ENCODE measurements at places on chromosomes 7 and 10.

DNA sequence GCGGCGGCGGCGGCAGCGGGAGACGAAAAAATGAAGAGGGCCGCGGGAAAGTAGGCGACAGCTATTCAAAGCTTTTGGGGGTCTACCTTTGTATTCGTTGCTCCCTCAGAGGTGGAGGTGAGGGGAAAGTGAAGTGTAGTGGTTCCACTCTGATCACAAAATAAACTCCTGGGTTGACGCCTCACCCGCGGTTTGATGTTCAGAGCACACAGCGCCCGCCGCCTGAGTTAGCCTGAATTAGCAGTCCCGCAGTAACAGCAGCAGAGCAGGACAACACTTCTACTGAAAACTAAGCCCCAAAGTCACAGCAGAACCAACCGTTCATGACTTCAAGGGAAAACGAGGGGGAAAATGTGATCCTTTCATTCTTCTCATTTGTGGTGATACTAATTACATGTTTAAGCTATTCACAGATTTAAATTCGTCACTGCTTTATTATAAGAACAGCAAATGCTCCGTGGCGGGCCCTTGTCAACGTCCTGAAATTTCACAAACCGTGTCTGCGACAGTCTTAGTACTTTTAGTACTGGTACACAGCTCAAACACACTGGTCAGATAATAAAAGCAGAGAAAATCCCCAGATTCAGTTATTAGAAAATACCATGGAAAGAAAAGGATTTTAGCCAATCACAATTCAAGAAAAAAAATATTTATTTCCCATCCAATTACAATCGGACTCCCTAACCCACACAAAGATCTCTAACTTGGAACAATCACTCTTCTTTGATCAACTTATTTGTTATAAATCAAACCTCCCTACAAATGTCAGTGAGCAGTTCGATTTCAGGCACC is 563 bp upstream of the JMJD1C start:
- DNase-seq = peak; percentile 10

GRCh38 chr10:76621886-76622620 is 1015.6 kb downstream of the KCNMA1 start:
- no peak for DNase-seq

GRCh38 chr7:39892361-39892760 is 57.7 kb upstream of the CDK13 start:
- no peak for DNase-seq

- DNase-seq = no peak
Observed at GRCh38 chr10:115711306-115711705, 561.7 kb downstream of the GFRA1 start.

GRCh38 chr7:41760293-41760692 is 57.4 kb upstream of the INHBA start:
- no peak for DNase-seq

- no peak for DNase-seq
Observed at GRCh38 chr10:102455893-102456471, 4.6 kb upstream of the C10orf95 start.

GRCh38 chr10:125995726-125996304 is 99.5 kb downstream of the FANK1 start:
- DNase-seq = no peak

- no peak for DNase-seq
Observed at GRCh38 chr7:137992550-137993394, 9.1 kb downstream of the CREB3L2 start.

DNA sequence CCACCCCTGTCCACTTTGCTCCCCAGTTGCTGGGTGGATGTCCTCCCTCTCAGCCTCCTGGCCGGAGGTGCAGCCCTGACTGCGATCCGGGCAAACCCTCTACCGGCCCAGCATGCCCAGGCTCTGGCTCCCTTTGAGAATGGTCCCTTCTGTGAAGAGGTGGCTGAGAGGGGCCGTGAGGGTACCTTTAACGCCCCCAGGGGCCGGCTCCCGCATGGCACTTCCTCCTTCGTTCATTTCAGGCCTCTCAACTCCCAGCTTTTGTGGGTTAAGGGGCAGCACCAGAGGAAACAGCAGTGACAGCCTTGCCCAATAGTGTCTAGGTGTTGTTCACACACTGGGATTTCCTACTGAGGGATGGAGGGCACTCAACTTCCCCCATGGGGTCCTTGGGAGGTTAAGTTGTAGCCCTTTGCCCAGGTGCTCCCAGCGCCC is 33.2 kb upstream of the HABP2 start:
- no peak for DNase-seq

- no peak for DNase-seq
Observed at GRCh38 chr7:825386-825785, 6.9 kb upstream of the SUN1 start.

GRCh38 chr10:82397854-82398253 is 522.9 kb downstream of the NRG3 start:
- DNase-seq = no peak

DNA sequence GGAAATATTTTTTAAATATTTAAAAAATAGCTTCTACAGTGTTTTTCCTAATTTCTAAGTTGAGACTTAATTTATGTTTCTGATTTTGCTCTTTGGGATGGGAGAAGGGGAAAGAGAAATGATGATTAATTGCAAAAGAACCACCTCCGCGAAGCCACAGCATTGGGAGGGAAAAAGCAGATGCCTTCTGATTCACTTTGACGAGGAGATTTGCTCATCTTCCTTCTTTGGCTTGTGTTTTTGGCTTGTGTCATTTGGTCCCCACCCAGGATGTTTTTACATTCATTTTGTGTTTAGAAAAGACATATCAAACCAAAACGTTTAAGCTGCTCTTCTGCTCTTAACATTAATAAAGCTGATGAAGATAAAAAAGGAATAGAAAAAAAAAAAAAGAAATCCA is 121.7 kb downstream of the MACC1 start:
- DNase-seq = no peak

GRCh38 chr7:25249772-25250171 is 21.5 kb upstream of the NPVF start:
- no peak for DNase-seq

DNA sequence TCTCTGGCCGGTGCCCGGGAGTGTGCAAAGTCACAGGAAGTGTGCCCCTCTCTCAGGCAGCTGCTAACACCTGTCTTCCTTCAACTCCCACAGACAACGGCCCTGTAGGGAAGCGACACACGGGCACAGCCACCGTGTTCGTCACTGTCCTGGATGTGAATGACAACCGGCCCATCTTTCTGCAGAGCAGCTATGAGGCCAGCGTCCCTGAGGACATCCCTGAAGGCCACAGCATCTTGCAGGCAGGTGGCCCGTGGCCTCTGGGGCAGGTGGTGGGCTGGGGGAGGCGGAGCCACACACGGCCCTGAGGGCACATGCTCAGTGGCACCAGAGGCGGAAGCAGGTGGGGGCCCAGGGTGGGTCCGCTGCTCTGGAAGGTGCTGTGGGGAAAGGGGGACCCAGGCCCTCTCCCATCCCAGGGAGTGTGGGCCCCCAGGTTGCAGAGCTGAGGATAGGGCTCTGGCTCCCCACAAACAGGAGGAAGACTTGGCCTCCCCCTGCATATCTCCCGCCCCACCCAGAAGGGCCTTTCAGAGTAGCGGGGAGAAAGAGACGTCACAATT is 6.9 kb downstream of the C10orf105 start:
- no peak for DNase-seq

GRCh38 chr7:27145914-27146412 is 1.6 kb downstream of the HOXA6 start:
- DNase-seq = no peak

DNA sequence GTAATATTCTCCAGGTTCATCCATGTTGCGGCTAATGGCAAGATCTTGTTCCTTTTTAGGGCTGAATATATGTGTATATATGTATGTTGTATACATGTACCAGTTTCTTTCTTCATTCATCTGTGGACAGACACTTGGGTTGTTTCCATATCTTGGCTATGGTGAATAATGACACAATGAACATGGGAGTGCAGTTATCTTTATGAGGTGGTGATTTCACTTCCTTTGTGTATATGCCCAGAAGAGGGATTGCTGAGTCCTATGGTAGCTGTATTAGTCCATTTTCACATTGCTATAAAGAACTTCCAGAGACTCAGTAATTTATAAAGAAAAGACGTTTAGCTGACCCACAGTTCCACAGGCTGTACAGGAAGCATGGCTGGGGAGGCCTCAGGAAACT is 17.1 kb upstream of the TSPAN15 start:
- no peak for DNase-seq

DNA sequence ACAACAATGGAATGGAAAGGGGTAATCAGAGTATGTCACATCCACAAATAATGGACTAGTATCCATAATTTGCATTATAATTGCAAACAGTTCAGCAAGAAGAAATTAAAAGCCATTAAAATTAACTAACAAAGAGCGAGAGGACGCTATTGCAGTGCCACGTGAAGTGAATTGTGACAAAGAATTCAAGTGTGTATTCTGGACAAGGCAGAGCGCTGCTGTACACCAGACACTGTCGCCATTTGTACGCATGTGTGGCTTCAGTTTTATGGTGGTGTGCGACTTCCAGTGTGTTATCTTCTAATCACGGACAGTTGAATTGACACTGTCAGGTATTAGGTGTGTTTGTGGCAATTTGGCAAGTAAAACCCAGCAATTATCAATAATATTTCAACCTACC is 11.3 kb downstream of the CYP3A5 start:
- DNase-seq = no peak

GRCh38 chr7:7693881-7694280 is 24.5 kb downstream of the RPA3 start:
- no peak for DNase-seq

DNA sequence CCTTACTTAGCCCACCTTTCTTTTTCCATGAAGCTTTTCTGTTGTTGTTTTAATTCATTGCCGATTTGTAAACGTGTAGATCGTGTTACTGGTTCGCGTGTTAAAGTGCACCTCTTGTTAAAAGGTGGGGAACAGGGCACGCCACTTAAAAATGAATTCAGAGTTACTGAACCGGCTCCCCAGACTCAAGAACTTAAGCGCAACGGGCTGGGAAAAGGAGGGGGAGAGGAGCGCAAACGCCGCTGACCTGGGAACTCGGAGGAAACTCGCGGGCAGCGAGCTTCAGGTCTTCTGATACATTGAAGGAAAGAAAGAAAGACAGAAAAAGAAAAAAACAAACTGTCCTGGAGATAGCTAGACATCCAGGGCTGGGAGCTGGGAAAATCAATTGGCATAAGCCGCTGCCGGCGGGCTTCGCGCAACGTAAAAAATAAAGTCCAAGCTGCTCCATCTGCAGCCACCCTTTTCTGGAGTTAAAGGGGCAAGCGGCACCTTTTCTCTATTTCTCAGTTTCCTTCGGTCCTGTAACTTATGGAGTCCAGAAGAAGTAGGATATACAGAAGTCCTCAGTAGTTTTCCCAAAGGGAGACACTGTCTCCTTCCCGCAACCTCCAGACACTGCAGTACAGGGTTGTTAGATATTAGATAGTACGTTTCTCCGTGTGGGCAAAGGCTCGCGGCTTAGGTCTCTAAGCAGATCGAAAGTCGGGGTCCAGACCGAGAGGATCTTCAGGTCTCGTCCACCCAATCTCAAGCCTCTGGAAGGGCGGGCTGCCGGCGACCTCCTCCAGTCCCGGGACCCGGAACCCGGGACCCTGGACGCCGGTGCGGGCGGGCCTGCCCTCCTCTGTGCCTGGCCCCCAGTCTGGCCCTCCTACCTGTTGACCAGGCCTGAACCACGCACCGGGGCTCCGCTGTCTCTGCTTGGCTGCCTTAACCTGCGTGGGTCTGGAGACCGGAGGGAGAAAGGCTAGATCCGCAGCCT is 1.8 kb upstream of the DLX6 start:
- no peak for DNase-seq

DNA sequence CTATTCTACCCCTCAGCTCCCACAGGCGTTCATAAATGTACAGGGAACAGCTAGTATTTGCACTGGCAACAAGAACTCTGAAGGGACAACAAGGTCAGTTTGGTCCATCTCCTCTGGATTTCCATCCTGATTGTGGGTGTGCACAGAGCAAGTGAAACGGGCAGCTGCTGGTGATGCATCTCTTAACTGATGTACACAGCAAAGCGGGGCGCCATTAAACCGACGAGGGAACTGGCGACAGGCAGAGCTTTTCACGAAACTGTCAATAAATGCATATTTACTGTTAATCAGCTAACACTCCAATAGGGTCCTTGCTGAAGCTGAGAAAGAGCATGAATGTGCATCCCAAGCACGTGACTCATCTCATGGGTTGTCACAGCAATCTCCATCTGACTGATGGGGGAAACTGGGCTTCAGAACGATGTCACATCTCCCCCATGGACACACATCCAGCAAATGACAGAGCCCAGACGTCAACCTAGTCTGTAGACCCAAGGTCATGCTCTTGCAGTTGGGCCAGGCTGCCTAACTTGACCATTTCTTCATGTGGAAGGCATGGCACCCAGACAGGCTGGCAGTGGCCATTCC is 54.2 kb downstream of the FAM53B start:
- DNase-seq = no peak

DNA sequence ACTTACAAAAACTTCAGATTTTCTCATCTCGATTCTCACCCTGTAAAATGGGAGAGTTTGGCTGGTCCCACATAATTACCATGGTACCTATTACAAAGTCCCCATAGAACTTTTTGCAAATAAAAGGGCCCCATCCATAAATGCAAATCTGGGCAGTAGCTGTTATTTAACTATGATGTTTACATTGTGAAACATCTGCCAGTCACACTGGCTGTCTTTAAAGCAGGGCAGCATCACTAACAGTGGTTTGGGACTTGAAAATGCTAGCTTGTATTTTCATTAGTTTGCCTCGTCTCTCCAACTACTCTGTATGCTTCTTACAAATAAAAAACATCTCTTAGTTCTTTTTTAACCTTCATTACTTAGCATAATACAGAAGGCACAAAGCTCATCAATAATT is 240.7 kb downstream of the FZD1 start:
- DNase-seq = no peak

- DNase-seq = no peak
Observed at GRCh38 chr7:131562941-131563340, 6.5 kb upstream of the PODXL start.

DNA sequence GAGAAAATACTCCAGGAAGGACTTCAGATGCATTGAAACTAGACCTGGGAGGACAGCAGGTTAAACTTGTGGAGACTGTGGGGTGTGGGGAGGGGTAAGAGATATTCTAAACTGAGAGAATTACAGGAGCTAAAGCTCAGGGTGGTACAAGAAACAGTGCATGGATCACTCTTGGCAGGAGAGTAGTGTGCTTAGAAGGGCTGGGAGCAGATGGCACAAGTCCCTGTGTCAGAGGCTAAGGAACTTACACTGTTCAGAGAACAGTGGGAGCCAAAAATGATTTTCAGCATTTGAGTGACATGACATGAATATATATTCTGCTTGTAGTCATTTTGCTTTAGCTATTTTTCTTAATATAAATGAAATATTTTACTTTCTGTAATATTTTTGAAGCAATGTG is 36.0 kb upstream of the LAMB1 start:
- no peak for DNase-seq

Measured in caudate nucleus (tissue), 63 donors.